Activated T-helper 1 cell treated with Interleukin-2 at 50 U/mL for 16 hours (primary cell): ENCODE measurements at places on chromosomes 2 and 18.
A peak's percentile ranks its signal among the peaks of the same experiment; 100 is the strongest.

DNA sequence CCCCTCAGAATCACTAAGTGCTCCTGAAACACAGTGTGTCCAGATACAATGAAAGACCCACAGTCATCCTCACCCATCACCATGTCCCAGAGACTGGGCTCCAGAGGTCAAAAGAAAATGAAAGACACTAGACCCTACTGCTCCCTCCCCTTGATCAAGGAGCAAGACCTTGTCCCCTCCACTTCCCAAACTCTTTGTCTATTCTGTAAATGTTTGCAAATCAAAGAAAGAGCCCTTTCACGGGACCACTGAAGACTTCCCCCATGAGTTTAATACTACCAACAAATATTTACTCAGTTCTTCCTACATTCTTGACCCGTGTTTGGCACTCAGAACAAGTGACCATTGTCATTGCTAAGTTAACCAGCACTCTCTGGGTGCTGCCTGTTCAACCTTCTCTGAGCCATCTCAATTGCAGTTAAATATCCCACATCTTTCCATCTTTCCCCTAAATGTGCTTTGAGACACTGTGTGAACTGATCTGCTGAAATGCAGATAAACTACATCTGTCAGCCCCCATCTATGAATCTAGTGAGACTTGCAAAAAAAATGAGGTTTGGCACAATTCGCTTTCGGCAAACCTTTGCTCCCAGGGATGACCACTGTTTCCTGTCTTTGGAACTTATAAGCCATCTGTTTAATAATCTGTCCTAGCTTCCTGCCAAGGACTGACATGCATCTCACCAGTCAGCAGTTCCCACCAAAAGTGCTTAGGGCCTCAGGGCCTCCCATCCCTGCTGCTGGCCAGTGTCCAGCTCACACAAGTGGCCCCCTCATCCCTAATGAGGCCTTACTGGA lies 170.3 kb downstream of the GFPT1 start:
- DNase-seq = no peak

- DNase-seq = no peak
These were observed 138.5 kb downstream of the MEP1B start for GRCh38 chr18:32328379-32328778.

DNA sequence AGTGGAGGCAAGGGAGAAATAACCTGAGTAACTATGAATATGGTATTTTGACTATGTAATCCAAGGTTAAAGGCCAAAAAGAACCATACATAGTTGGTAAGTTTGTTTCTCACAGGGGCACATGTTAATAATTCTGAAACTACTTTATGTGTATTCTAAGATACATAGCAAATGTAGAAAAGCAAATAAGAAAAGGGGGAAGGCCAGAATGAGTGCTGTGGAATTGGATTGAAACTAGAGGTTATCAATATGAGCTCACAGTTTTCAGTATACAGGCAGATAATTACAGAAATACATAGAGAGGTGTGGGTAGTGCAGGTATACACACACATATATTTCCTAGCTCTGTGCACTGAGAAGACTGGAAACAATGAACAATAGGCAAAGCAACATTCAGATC lies 13.7 kb downstream of the INO80C start:
- DNase-seq = no peak

- no peak for DNase-seq
These were observed 5.9 kb downstream of the ALPP start for GRCh38 chr2:232384466-232384865.

- peak; percentile 5 for DNase-seq
These were observed 568 bp downstream of the ARL5A start for GRCh38 chr2:151827564-151828142.

- no peak for DNase-seq
These were observed at the start of gene RAB17 for GRCh38 chr2:237590272-237591140. Gene RAB17, minus strand, starts transcription at chr2:237590734. Its CDS starts 4,580 bp downstream, at chr2:237586154.

DNA sequence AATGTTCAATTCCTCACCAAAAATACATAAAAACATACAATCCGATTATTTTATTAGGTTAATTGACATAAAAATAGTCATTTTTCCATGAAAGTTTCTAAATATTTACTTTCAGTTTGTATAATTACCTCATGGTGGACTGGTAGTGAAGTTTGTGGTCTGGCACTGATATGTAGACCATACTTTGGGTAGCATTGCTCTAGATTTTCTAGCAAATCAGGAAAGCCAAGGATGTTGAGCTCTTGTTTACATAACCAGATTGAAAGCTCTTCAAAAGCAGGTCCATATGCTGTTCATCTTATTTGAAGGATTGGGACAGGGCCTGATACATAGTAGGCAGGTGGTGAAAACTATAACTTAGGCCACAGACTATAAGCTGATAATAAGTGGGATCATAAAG lies 61.8 kb downstream of the COMMD1 start:
- DNase-seq = no peak

DNA sequence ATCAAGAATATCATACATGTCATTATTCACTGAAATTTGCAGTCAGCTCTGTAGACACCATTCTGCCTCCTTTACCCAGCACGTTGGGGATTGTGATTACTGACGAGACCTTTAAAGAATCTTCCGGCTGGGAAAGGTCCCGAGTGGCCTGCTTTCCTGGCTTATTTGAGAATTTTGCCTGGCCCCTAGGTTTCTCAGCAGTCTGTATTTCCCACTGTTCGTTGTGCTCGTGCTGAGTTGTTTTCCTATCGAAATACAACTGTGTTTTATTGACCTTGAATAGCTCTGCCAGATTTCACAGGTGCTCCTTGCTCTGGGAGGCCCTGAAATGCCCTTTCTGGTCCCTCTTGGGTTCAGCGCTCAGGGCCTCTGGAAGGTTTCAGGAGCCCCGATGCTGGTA lies 94.9 kb downstream of the AGAP1 start:
- DNase-seq = no peak

DNA sequence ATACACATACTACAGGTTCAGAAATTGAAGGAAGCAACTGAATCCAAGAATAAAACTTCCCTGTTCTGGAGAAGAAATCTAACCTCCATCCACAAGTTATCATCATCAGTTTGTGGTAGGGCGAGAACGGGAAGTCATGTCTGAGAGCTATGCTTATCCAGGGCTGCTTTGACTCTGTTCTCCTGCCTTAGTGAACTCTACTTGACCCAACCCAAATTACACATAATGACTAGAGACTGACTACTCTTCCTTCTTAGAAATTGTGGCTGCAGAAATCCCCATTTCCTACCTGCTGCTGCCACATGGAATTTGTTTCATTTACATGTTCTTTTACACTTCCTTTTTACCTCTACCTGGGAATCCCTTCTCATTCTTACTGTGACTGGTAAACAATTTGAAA lies 1102.6 kb upstream of the PIK3C3 start:
- DNase-seq = no peak

- DNase-seq = no peak
These were observed 115.7 kb downstream of the PLCL1 start for GRCh38 chr2:197920088-197920487.

GRCh38 chr2:210224591-210224940 lies 681 bp downstream of the ACADL start:
- DNase-seq = no peak

DNA sequence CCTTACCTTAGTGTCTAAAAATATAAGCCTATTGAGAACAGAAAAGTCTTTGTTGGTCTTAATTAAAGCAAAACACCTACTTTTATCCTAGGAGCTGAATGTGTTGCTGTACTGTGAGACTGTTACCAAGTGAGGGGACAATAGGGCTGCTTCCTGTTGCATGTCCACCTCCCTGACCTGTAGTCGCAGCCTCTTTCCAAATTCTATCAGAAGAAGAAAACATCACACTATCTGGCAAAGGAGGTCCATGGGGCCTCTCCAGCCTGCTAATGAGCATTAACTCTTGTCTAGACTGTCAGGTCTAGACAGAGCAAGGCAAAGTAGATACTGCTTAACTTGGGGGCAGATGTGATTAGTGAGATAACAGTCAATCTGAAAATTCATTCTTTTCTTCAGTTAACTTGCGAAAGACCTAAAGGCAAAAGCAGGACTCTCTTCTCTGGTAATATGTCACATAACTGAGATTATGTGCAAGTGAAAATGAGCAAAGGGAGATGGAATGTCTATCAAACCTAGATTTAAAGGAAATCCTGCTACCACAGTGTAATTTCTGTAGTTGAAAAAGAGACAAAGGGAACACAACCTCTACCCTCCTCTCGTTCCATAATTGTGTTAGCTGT lies 66.9 kb downstream of the CDH20 start:
- no peak for DNase-seq

GRCh38 chr2:18885457-18885856 lies 296.1 kb upstream of the NT5C1B start:
- DNase-seq = no peak

GRCh38 chr2:215436705-215437565 lies 1.1 kb upstream of the FN1 start:
- DNase-seq = no peak

DNA sequence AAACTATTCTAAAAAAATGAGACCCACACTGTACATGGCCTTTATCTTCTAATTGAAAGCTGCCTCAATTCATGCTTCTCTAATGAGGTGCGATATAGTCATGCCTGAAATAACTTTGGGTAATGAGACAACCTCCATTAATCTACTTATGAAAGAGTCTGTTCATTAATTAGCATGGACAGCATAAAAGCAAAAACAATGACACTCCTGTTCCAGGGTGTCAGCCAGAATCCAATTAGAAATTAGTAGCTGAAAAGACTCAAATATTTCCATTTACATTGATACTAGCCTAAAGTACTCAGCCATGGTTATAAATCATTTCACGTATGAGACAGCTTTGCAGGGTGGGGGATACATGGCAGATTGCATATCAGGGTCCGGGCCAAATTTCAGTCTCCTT lies 288.7 kb downstream of the AKAIN1 start:
- no peak for DNase-seq

DNA sequence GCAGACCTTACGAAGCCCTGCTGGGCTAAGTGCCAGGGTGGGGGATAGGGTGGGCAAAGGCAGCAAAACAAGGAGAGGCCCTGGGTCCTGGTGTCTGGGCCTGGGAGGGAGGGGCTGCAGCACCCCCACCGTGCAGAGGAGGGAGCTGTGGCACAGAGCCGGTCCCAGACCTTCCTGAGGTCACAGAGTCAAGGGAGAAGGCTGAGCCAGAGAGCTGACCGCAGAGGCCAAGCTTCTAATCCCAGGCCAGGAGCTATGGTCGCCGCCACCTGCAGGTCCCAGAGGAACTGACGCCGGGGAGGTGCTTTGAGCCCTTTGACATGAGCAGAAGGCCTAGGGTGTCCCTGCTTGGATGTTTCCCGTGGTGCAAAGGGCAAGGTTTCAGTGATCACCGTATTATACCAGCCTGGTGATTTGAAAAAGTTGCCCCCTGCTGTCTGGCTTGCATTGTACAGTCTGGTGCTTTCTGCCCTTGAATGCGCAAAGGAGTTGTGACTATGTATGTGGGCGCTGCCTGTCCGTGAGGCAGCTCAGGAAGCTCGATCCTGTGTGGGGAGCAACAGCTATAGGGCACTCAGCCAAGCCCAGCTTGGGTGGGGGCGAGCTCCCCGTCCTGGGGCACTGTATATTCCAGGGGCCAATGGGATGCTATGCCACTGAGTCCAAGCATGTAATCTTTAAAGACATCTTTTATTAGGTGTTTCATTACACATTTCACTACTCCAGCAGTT lies 44.3 kb downstream of the EDAR start:
- DNase-seq = no peak

GRCh38 chr2:37894047-37894446 lies 31.0 kb upstream of the RMDN2 start:
- DNase-seq = no peak

- no peak for DNase-seq
These were observed 192.9 kb downstream of the INHBB start for GRCh38 chr2:120538691-120539423.

GRCh38 chr18:26435415-26436095 lies 112.8 kb downstream of the KCTD1 start:
- no peak for DNase-seq

- DNase-seq = no peak
These were observed 10.4 kb downstream of the CIB4 start for GRCh38 chr2:26630669-26631360.

- DNase-seq = no peak
These were observed 93.8 kb upstream of the PHLPP1 start for GRCh38 chr18:62621546-62621945.

- DNase-seq = no peak
These were observed 682.5 kb downstream of the MBD2 start for GRCh38 chr18:53541924-53542323.

DNA sequence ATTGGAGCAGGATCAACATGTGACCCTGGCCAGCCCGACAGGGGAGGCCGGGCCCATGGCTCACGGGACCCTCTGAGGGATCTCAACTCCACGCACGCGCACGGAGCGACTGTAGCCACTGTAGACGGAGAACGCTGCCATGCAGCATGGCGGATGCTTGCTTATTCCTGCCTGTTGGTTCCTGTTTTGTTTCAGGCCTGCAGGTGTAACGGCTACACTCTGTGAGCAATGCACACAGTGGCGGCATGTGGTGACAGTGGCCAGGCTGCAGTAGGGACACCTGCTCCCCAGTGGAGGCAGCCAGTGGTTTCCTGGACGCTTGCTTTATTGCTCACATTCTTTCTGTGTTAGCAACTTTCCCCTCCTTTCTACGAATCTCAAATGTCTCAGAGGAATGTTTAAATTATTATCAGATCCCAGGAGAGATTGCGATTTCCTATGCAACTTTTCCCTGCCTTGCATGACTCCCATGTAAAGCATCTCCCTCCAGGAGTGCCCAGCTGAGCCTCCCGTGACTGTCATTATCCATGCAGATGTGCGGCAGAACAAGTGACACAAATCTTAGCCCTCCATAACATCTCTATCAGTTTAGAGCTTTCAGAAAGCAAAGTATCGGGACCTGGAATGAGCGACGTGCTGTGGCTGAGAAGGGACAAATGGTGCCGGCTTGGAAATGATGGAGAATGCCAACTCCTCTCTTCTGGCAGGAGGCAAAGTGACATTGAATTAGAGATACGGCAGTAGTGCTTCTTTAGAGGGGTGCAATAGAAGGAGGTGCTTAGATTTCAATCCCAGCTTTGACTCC lies 209.7 kb downstream of the ASB1 start:
- DNase-seq = no peak

DNA sequence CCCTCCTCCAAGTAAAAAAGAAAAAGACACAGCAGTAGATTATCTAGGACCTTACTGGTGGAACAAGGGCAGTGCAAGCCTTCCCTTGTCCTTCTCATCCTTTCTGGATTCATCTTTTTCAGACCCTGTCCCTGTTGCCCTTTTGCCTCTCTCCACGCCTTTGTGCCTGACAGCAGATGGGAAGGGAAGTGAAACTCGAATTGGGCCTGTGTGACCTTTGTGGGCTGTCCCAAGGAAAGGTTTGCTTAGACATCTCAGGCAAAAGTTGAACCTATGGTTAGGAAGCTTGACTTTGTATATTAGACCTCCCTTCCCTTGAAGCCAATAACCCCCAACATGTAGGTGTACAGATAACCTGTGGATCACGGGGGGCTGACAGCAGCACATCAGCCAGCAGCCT lies 185.3 kb downstream of the PRKCE start:
- DNase-seq = no peak

GRCh38 chr2:171146633-171147032 lies 14.1 kb downstream of the TLK1 start:
- DNase-seq = no peak

DNA sequence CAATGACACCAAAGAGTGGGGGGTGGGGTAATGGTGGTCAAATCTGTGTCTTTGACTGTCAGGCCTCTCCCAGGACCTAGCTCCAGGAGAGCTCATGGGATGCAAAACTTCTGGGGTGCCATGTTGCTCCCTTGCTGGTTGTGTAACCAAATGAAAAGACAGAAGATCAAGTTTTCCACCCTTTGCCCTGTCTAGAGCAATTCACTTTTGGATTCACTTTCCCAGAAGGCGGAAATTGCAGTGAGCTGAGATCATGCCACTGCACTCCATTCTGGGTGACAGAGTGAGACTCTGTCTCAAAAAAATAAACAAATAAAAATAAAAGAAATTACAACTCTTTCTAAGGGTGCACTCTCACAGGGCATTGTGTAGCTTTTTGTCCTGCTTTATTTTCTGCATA lies 34.9 kb upstream of the PLA2R1 start:
- DNase-seq = no peak
